Sciatic nerve (tissue), 2 donors: ENCODE measurements at places on chromosomes 4 and X. TPM values are rescaled to one million over a fixed set of nuclear protein-coding genes. Genes with fewer than 3 reads are reported as not detected.

DNA sequence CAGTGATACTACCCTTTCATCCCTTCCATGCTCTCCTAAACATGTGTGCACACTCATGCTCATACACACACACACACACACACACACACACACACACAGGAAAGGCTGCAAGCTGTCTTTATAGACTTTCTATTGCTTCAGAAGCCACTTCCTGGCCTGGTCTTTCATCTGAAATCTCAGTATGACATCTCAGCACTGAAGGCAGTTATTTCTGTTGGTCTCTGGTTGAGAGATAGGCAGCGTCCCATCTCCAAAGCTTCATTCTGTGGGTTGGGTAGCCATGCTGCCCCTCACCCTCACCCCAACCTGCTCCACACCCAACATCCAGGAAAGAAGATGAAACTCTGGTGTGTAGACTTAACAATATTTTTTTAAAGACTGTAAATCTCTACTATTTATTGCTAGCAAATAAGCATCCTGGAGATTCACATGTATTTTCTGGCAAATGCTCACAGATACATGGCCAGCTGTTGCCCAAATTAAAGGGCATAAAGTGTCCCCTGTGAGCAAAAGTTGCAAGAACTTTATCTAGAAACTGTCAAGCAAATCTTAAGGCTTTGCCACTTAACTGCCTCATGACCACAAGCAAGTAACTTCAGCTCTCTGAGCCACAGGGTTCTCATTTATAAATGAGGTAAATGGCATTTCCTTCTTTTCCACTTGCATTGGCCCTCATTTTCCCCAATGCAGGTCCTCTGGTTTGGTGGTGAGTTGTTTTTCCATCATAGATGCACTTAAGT is 189.8 kb upstream of the AFF2 start:
- no peak for DNase-seq

- DNase-seq = no peak
Observed at GRCh38 chr4:131192318-131192717, 1956.8 kb upstream of the PCDH10 start.

DNA sequence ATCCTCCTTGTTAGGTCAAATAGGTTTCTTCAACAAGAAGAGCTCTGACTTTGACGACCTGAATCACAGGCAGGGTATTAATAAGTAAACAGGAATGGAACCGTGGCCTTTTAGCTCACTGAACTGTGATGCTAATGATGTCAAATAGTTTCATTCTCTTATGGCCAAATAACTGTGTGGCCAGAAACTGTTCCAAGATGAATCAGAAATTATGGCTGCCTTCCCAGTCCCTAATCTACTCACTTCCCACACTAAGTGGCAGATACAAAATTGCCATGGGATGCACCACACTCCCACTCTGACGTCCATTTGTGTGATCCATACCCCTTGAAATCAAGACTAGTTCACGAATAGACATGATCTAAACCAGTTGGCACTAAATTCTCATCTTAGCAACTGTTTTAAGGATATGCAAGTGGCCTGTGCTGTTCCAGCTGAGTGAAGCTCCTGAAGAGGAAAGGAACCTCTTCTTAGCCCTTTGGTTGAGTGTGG is 455.4 kb downstream of the IL15 start:
- DNase-seq = no peak

SH3BGRL gene
- total RNA-seq = 124 TPM

- DNase-seq = no peak
Observed at GRCh38 chr4:5511791-5512190, 196.6 kb downstream of the EVC2 start.

DNA sequence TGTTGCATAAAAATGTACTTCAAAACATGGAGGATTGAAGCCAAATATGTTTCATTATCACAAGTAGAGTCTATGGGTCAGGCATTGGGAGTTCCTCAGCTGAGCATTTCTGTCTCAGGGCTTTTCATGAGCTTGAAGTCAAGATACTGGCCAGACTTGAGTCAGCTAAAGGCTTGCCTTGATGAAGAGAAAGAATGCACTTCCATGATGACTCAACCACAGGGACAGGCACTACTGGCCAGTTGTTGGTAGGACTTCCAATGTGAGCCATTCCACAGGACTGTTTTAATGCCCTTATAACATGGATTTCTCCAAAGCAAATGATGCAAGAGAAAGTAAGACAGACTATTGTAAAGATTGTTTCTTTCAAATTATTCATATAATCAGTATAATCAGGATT is 895.6 kb downstream of the RAB28 start:
- DNase-seq = no peak

CENPVL1 gene
- not detected for total RNA-seq

RIBC1 gene
- total RNA-seq = 2.1 TPM

DNA sequence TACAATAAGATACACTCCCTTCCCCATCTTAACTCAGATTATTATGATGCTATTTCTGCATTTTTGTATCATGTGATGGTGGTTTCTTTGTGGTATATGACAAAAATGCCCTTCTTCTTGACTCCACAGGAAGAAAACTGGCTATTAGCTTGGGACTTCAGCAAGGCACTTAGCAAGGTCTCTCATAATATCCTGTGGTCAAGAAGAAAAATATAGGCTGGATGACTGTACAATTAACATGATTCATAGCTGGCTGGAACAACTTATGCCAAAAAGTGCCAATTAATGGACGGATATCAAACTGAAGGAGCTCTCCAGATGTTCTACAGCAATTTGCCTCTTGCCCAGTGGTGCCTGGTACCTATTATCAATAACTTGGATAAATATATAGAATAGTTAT is 2.3 kb upstream of the MID1IP1 start:
- no peak for DNase-seq

NPFFR2 gene
- not detected for total RNA-seq

DNA sequence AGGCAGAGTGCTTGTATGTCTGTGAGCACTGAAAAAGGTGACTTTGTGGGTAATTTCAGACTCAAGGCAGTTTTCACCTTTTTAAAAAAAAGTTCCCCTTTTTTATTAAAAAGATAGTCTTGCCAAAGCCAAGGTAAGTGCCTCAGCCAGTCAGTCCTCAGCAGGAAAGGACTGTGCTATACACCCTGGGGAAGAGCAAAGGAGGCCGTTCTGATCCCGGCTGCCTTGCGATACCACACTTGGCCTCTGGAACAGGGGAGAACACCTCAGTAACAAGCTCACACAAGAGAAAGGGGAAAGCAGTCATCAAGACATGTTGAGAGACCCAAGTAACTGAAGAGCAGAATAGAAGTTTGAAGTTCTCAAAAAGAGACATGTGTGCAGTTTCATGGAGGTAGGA is 541.7 kb downstream of the BCOR start:
- no peak for DNase-seq

DNA sequence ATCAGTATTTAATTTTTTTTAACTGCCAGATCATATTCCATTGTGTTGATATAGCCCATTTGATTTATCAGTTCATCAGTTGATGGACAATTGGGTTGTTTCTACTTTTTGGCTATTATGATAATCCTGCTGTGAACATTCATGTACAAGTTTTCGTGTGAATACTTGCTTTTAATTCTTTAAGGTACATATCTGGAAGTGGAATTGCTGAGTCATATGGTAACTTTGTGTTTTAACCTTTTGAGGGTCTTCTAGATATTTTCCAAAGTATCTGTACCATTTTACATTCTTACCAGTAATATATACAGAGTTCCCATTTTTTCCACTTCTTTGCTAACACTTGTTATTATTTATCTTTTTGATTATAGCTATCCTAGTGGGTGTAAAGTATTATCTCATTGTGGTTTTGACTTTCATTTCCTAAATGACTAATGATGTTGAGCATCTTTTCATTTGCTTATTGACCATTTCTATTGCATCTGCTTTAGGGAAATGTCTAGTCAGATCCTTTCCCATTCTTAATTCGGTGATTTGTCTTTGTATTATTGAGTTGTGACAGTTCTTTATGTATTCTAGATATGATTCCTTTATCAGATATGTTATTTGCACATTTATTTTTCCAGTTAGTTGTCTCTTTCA is 75.2 kb upstream of the NUDT6 start:
- no peak for DNase-seq

GRCh38 chr4:73902817-73903547 is 33.8 kb downstream of the CXCL1 start:
- no peak for DNase-seq

DKK2 gene
- 16.5 TPM for total RNA-seq

GRCh38 chr4:165048170-165048569 is 5.5 kb upstream of the TRIM75 start:
- DNase-seq = no peak

DNA sequence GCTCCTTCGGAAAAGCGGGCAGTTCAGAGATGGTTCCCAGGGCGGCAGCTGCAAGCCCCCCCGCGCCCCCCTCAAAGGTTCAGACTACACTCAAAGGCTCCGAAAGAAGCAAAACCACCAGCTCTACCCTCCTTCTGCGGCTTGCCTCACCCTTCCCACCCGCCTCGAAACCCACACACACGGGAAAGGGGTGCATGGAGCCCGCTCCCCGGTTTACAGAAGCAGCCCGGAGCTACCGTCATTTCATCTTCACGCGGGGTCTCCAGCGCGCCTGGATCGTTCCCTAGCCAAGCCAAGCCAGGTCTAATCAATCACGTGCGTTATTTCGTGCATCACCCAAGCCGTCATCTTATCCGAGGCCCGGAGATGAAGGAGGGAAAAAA is 1.2 kb downstream of the NLGN4X start:
- DNase-seq = no peak

DNA sequence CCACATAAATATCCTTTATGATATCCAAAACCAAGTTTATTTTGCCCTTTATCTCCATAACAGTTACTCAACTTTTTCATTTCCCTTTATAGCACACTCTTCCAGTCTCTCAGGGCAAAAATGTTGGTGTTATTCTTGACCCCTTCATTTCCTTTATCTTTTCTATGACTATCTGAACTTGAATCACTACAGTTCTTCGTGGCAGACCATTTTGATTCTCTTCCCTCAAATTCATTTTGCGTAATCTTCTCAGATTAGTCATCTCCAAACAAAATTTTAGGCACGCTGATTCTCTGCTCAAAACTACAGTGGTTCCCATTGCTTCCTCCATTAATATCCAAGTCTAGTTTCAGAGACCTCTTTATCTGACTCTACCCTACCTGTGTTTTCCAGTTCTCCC is 26.1 kb downstream of the RUFY3 start:
- no peak for DNase-seq

DNA sequence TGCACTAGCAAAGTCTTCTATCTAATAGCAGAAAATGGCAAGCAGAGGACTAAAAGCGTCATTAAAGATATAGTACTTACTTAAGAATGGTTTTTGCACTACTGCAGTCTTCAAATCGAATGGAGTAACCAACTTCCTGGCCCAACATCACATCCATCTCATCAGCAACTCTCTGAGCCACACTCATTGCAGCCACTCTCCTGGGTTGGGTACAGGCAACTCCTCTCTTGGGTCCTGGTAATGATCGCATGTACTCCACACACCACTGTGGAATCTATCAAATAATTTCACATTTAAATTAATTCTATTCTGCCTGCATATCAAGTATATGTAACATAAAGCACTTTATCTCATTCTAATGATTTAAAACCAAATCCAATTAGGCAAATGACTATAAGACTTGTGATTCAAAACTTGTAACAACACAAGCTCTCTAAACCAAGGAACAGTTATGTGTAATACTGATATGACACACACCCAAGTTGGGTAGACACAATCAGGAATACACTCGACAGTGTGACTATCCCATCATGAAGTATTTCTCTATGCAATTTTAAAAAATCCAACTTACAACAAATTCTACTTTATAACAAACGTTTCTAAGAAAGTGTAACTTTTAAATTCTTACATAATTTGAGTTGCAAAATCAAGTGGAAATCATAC is 13.6 kb downstream of the DHX15 start:
- no peak for DNase-seq

DNA sequence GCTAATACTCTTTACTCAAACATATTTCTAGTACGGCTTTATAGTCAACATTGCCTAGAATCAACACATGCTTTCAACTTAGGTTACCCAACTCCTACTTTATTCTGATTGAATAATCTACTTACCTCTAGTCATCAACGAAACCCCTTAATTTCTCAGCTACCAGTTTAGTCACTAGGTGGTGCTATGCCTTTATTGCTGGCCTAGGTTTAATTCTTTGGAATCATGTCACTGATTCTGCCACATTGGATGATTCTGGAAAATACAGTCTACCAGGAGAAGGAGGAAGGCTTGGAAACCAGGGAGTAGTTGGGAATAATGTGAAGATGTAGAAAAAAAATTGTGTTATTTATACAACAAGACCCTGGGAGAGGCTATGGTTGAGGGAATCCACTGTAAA is 167.7 kb downstream of the DCAF12L2 start:
- no peak for DNase-seq

DNA sequence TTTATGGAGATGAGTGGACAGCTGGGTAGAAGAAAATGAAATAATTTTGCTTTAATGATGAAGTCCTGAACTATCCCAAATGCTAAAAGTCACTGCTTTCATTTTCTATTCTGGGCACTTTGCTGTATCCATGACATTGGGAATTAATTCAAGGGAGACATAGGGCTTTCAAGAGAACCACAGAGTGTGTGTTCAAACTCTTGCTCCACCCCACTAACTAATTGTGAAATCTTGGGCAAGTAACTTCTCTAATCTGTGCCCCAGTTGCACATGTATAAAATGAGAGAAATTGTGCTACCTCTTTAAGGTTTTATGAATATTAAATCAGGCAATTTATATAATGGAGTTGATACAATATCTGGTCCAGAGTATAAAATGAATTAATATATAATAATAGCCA is 1422.0 kb downstream of the ADGRL3 start:
- no peak for DNase-seq

DNA sequence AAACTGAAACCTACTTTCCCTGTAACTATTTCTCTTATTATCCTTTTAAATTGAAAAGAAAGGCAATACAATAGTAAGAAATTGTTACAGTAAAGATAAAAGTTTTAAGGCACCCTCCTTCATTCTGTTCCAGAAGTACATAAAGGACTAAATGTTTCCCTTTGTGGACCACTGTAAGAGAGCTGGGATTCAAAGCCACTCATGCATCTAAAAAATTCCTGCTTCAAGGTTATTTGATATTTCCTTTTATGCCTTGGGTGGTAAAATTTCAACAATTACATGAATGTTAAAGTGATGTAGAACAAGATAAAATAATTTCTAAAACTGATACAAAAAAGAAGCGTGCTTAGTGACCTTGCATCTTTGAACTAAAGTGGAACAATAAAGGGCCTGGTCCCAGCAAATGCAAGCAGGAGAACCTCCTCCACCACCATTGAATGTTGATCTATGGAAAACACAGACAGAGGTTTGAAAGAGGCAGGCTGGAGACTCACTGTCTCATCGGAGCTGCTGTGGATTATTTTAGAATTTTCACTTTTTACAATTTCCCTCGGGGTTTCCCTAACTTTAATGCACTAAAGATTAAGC is 42.3 kb upstream of the PRSS12 start:
- no peak for DNase-seq
